ENCODE measurements at places on chromosomes 12 and 14.

DNA sequence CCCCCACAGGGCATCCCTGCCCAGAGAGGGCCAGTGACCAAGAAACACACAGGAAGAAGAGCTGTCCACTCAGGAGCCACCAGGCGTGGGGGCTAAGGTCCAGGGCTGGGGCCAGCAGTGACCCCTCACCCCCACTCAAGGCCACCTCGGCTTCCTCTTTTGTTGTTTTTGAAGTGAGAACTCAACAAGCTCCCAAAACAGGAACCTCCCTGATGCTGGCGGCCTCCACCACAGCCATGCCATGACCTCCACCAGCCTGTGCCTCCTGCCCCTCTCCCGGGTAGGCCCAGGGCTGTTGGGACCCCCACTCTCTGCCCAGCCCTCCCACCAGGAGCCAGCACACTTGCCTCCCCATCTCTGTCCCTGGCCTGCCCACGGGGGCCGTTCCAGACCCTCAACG lies 7.8 kb downstream of the AKT1 start:
- DNase-seq, result no peak

- DNase-seq, result no peak
Observed at GRCh38 chr12:76506149-76506548, 53.4 kb downstream of the OSBPL8 start.

GRCh38 chr12:109982210-109982609 lies 14.0 kb downstream of the GIT2 start:
- no peak for DNase-seq

DNA sequence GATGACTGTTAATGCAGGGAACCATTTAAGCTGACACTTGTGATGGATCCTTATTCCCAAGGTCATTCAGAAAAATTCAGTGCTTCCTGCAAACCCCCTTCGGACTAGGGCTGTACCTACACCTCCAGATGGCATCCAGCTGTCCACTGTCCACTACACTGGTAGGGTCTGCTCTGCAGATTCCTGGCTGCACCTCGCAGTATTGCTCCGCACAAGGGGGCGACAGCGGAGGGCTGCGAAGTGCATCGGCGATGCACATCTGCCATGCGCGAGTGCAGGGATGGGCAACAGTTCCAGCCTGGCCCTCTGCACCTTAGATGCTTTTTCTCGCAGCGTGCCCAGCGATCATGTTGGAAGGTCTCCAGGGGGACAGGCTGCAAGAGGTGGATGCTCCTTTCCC lies 55.5 kb downstream of the KCNA5 start:
- DNase-seq, result no peak

GRCh38 chr14:94123868-94124267 lies 5.5 kb downstream of the IFI27L2 start:
- DNase-seq, result no peak

GRCh38 chr12:103772367-103773108 lies 68.5 kb downstream of the NT5DC3 start:
- no peak for DNase-seq

- DNase-seq, result no peak
Observed at GRCh38 chr14:86892152-86892956, 1100.6 kb downstream of the GALC start.

GRCh38 chr12:91100906-91101305 lies 10.4 kb downstream of the LUM start:
- no peak for DNase-seq

GRCh38 chr12:49503674-49504180 lies 35.1 kb upstream of the KCNH3 start:
- DNase-seq, result no peak

- DNase-seq, result no peak
Observed at GRCh38 chr14:85867450-85867849, 337.5 kb downstream of the FLRT2 start.

DNA sequence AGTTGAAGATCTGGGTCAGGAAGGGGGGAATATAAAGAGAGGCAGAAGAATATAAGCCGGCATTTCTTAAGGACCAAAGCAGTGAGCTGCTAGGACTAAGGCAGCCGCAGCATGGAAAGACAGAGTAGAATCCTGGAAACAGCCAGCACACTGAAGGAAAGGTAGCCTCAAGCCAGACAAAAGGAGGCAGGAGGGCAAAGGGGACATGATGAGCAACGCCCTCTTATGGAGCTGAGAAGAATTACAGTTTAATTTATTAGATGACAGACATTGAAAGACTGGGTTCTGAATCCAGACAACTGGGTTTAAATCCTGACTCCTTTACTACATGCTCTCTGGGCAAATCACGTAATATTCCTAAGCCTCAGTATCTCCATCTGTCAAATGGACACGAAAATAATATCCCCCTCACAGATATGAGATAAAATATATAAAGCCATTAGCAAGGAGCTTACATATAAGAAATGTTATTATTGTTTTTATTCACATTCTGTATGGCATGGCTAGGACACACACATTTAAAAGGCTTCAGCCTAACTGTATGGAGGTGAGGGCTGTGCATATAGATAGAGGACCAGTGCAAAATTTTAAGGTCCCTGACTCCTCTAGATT lies 8.1 kb upstream of the PCED1B start:
- DNase-seq, result no peak

DNA sequence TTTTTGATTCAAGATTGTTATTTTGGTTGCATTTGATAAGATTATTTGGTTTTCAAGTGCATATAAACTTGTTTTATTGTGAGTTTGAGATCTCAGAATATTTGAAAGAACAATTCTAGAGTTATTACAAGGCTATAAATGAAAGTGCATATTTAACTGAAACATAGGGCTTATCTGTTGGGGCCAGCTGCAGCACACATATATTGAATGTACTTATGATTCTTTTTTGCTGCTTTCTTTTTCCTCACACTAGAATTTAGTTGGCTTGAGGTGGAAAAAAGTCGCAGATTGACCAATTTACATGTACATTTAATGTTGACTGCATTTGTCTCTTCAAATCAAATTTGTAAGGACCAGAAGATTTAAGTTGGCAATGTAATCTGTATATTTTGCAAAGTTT lies 88.0 kb downstream of the PCNX1 start:
- no peak for DNase-seq

GRCh38 chr12:123083661-123084571 lies 67.0 kb downstream of the PITPNM2 start:
- DNase-seq, result no peak

- DNase-seq, result no peak
Observed at GRCh38 chr14:101223127-101223526, 319.6 kb upstream of the RTL1 start.

- peak; percentile 58 for DNase-seq
Observed at GRCh38 chr14:76953311-76953945, 75.1 kb downstream of the IRF2BPL start.

DNA sequence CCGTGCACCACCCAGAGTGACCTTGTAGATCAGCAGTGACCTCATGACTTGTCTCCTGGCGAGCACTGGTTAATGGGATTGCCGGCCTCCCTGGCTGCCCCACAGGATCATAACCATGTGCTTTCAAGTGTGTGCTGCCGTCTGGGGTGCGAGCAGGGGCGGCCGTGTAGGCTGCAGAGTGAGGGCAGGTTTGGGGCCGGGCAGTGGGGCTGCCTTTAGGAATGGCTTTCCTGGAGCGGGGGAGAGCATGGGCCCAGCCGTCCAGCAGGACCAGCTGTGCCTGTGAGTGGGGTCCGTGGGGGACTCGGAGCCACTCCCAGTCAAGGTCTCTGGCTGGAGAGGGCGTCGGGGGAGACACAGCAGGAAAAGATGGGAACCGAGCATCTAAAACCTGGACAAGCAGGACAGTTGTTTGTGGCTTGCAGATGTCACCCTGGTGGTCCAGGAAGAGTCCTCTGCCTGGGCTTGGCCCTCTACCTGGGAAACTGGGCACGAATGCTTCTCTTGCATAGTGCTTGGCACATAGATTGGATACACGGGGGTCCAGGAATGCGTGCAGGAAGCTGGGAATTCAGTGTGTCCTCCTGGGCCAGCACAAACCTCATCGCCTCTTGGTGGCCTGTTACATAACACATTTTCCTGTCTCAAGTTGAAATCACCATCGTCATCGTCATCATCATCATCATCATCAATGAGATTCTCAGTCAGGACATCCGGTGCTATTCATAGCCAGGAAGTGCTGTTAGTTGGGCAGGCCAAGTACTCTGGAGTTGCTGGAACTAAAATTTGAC lies 96.0 kb downstream of the ADGRD1 start:
- no peak for DNase-seq

DNA sequence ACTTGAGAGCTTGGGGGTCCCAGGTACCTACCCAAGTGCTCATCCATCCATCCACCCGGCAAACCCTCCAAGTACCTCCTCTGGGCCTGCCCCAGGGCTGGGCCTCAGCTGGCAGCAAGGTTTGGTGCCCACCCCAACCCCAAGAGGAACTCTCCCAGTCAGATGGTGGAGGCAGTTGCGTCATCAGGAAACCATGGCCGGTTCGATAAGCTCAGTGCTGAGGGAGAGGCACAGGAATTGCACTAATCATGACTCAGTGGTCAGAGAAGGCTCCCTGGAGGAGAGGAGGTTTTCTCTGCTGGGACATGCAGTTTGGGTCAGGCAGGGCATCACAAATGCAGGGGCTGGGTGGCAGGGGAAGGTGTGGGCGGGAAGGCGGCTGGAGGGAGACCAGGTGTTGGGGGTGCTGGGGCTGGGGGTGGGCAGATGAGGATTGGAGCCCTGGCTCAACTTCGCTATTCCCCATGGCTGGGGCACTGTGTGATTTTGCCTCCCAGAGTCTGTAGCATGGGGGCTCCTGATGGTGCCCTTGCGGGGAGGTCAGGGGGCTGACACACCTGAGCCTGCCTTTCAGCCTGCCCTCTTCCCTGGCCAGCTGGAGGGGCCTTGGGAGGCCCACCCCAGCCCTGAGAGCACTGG lies 32.2 kb downstream of the SH2B3 start:
- DNase-seq, result no peak
